ENCODE measurements at places on chromosomes 12 and 14.
A peak's percentile ranks its signal among the peaks of the same experiment; 100 is the strongest.

GRCh38 chr12:104520242-104520900, 63.6 kb downstream of the CHST11 start:
- DNase-seq: no peak

DNA sequence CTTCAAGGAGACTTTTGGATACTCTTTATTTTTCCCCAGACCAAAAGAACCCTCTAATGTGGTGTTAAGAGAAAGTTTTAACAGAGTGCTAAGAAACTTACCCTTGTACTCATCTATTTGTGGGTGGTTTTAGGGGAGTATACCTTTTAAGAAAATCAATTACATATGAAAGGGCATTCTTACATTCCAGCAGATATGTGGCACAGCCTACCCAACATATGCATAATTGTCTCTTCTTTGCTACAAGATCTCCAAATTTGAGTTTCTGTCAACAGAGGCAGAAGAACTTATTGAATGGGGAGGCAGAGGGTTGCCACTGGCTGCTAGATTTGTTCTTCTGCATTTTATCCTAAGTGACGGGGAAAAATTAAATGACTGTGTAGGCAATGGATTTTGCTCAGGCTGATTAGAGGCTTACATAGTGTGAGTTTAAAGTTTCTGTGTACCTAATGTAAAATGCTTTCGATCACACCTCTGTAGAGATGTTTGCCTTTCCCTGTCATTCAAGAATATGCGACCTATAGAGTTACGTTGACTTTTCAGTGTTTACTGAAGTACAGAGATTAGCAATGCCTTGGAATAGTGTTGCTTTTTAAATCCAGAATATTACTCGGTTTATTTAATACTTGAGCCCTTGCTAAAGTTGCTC, 54.6 kb downstream of the PROX2 start:
- no peak for DNase-seq

DNA sequence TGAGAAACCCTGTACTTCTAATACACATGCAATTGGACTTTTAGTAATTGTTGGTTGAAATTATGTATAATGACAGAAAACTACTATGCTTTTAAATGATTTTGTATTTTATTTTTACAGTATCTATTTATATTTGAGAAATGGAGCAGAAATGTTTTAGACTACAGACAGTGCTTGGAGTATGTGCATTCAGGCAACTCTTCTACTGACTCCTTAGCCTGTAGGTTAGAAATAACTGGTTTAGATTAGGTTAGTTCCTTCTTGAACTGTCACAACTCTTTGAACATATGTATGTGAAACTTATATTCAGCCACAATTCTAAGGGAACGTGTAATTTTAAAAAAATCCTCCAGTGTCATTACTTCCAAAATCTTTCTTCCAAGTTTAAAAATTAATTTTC, 1.7 kb downstream of the FGFR1OP2 start:
- DNase-seq: no peak

DNA sequence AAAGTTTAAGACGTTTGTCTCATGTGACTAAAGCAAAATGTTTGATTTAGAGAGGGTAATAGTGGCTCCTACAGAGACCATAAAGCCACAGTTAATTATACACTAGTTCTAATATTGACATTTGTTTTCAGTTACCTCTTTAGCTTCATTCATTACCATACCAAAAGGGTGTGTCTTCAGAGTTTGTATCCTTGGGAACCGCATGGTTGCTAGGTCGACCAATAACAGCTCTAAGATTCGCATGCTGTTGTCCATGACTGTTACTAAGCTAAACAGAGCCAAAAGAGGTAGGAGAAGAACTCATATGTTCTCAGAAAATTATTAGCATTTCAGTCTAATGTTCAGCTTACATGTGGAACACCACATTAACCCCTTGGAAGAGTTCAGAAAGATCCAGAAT, 36.2 kb upstream of the ETNK1 start:
- no peak for DNase-seq

DNA sequence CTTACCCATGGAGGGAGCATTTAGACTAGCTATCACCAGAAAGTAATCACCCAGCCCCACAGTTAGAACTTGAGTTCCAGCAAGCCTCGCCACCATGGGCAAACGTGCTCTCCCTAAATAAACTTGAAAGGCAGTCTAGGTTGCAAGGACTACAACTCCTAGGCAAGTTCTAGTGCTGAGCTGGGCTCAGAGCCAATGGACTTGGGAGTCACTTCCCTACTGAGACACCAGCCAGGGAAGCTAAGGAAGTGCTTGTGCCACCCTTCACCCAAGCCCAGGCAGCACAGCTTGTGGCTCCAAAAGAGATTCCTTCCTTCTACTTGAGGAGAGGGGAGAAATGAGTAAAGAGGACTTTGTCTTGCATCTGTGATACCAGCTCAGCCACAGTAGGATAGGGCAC, 57.9 kb downstream of the SLCO1A2 start:
- no peak for DNase-seq

DNA sequence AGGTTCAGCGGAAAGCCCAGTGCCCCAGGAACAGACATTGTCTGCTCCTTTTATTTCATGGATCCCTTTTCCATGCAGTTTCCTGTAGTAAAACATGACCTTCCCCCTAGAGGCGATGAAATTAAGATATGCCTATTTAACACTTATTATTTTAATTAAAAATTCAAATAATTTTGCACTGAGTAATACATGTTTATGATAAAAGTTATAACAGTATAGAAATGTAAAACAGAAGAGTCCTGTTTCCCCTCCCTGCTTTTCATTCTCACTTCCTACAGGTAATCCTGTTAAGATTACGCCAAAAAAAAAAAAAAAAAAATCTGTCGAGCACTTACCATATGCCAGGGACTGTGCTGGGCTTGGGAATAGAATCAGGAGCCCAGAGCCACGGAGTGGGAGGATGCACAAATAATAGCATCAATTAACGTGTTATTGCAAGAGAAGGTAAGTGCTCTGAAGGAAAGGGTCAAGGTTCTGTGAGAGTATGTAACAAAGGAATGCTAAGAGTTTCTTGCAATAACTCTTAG, 830 bp upstream of the LPCAT3 start:
- DNase-seq: no peak

- DNase-seq: no peak
Observed at GRCh38 chr12:58372298-58372697, 430.9 kb downstream of the ATP23 start.

GRCh38 chr14:63878792-63879191, 26.0 kb downstream of the SYNE2 start:
- DNase-seq: no peak

DNA sequence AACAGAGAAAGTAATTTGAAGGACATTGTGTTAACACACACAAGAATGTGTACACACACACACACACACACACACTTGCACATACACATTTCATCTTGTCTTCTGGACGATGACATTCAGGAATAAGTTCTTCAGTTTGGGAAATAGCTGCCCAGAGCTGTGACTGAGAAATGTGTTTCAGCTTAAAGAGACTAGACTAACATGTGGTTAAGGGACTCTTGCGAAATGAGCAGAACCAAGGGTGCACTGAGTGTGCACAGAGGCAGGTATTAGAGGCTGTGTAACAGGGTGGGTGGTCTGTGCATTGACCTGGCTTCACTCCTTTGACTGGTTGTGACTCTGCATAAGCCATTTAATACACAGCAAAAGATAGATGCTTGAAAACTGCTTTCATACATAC, 29.4 kb upstream of the KCNA5 start:
- DNase-seq: no peak

GRCh38 chr12:124837958-124838803, 25.5 kb downstream of the SCARB1 start:
- DNase-seq: no peak

GRCh38 chr14:72052356-72052755, 120.1 kb downstream of the RGS6 start:
- no peak for DNase-seq

DNA sequence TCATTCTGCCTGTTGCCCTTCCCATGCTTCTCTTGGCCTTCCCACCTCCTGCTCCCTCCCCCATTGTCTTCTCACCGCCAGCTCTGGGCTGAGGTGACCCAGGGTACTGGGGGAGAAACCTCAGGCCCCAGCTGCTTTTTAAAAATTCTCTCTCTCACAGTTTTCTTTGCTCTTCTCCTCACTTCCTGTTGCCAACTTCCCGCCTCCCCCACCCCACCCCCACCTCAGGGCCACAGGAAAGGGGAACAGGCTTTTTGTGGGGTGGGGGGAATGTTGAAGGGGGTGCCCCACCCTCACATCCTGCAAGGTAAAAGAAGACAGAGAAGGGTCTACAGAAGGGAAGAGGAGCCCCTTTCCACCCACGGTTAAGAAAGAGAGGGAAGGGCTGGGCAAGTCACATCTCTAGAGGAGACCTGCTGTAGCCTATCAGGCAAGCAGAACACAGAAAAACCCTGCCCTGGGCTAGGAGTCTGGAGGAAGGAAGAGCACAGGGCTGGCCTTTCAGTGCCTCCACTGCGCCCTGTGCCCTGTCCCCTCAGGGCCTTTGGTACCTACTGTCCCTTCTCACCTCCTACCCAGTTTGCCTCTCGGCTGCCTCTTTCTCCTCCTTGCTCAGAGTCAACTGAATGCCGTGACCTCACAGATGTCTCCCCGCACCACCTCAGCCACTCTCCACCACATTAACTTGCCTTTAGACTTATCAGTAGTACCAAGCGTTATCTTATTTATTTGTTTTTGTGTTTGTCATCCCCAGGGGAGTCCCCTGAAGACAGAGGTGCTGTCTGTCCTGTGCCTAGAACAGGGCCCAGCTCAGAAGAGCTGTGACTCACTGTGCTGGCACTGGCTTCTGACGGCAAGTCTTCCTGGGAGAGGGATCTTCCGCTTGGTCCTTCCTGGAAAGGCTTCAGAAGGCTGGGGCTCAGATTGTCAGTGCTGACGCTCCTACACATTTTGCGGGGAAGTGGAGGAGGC, 1.7 kb downstream of the ARHGAP9 start:
- DNase-seq: peak; percentile 58

DNA sequence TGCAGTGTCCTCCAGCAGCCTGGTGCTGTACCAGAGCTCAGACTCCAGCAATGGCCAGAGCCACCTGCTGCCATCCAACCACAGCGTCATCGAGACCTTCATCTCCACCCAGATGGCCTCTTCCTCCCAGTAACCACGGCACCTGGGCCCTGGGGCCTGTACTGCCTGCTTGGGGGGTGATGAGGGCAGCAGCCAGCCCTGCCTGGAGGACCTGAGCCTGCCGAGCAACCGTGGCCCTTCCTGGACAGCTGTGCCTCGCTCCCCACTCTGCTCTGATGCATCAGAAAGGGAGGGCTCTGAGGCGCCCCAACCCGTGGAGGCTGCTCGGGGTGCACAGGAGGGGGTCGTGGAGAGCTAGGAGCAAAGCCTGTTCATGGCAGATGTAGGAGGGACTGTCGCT, 15.2 kb downstream of the C12orf43 start:
- no peak for DNase-seq
